NCI-H1930 (cell line): ENCODE measurements at places on chromosomes 1 and 21.
A peak's percentile ranks its signal among the peaks of the same experiment; 100 is the strongest.

GRCh38 chr1:83625646-83626045 is 373.3 kb downstream of the TTLL7 start:
- DNase-seq, result no peak

DNA sequence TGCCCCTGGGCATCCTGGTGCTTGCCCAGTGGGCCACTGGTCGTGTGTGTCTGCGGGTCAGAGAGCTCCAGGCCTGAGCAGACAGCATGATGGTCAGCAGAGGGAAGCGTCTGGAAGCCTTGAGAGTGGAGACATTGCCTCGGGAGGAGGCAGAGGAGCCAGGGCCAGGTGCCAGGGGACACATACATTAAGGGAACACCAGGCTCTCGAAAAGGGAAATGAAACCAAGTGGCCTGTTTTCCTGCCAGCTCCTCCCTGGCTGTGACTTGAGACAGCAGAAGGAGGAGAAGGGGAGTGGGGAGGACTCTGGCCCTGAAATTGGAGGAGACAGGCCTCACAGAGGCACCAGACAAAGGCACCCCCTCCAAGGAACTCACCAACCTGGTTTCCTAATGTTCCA is 62.4 kb upstream of the LRP8 start:
- DNase-seq, result no peak

DNA sequence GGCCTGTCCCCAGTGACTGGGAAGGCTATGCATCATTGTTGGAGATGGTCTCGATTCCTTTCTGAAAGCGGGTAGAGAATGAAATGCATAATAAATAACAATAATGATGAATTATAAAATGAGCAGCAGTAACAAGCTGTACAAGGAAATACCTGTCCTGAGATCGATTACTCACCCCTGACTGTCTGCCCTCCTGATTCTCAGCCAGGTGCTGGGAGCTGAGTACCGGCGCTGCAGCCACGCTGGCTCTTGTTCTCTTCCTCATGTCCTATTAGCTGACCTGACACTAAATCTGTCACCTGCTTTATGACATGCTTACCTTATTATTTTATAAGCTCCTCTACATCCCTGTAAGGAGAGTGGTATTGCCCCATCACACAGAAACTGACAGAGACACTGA is 3.4 kb downstream of the AGPAT3 start:
- DNase-seq, result no peak

DNA sequence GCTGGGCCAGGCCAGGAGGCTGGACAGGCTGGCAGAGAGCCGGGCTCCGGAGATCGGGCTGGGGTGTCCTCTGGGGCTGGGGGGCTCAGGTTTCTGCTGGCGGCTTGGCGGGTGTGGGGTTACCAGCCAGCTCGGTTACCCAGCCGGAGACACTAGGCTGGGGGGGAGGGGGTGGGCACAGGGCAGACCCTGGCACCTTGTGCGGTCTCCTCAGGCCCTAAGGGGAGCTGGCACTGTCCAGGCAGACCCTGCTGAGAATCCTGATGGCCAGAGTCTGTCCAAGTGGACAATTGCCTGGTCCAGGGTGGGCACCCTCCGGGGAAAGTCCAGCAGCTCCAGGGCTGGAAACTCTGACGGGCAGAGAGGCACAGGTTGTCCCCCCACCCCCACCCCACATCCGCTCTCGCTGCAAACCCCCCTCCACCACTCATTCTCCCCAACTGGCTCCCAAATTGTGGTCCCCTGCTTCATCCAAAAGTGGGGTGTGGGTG is 6.7 kb downstream of the ZBTB7B start:
- no peak for DNase-seq

DNA sequence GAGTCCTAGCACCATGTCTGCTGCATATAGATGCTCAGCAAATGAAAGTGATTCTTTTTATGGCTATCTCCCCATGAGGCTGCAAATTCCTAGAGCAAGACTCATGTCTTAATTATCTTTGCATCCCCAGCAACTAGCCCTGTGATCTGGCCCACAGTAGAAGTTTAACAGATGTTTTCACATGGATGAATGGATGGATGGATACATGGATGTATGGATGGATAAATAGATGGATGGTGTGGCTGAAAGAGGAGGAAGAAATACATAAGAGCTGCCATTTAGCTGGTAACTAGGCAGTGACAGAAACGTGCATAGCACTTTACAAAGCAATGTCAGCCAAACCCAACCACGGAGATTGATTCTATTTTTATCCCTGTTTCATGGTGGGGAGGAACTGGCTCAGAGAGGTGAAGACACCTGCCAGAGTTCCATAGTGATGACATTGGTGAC is 32.7 kb upstream of the ZBTB40 start:
- no peak for DNase-seq

DNA sequence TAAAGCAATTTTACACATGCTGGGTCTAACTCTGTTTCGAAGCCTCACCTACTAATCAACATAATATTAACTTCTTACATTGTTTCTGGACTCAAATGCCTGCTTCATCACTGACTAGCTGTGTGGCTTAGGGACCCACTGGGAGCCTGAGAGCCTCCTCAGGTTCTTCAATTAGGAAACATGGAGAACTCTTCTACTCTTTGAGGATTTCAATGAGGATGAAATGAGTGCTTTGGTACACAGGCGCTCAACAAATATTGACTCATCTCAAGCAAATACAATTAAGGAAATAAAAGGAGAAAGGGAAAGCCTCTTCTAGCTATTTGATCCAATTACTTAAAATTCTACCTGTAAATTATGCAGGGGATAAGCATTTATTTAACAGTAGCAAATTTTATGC is 84.4 kb upstream of the JAK1 start:
- DNase-seq, result peak; percentile 45

DNA sequence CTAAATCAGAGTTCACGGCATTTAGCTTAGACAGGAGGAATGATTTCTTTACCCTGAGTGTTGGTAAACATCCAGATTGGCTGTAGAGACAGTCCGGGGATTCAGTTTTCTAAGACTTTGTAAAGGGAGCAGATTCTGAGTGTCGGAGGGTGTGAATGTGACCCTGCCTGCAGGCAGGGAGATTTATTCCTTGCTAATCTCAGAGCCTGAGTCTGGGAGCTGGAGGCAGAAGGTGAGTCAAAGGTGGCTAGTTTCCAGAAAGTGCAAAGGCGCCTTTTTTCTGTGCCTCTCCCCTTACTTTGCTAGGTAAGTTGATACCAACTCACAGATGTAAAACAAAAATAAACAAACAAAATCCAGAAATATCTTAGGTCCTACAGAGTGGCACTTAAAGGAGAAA is 11.7 kb downstream of the ATP1B1 start:
- no peak for DNase-seq

DNA sequence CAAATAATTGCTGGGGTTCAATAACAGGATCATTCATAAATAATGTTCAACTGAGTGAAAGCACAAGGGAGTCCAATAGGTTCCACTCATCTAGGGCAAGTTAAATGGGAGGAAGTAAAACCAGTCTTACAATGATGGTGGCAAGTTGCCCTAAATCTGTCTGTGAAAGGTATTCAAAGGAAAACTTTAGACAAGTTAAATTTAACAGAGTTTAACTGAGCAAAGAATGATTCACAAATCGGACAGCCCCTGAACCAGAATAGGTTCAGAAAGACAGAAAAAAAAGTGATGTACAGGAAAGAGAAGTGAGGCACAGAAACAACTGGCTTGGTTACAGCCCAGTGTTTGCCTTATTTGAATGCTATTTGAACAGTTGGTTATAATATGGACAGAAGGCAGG is 183.5 kb upstream of the ADGRL4 start:
- DNase-seq, result no peak
